NCI-H345 (cell line): ENCODE measurements at places on chromosomes 1 and 21.

GRCh38 chr1:910881-911721 is 12.6 kb upstream of the SAMD11 start:
- peak; percentile 35 for DNase-seq

- DNase-seq: no peak
These were observed 75.5 kb upstream of the GPR88 start for GRCh38 chr1:100462326-100463025.

DNA sequence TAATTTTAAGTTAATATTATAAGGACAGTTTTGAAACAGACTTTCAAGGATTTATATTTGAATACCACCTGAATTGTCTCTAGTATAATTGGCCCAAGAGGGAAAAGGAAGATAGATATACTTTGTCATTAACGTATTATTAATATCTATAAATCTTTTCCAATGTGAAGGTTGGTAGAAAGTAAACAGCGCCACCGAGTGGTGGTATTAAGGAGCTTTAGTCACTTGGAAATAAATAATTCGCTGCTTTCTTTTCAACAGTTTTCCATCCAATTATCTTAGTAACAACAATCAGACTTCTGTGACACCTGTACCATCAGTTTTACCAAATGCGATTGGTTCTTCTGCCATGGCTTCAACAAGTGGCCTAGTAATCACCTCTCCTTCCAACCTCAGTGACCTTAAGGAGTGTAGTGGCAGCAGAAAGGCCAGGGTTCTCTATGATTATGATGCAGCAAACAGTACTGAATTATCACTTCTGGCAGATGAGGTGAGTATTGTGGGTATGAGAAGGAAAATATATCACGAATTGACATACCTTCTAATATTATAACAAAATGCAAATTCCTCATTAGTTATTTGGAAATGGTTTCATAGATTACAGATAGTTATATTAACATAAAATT is 37.7 kb downstream of the SH3GLB1 start:
- no peak for DNase-seq

DNA sequence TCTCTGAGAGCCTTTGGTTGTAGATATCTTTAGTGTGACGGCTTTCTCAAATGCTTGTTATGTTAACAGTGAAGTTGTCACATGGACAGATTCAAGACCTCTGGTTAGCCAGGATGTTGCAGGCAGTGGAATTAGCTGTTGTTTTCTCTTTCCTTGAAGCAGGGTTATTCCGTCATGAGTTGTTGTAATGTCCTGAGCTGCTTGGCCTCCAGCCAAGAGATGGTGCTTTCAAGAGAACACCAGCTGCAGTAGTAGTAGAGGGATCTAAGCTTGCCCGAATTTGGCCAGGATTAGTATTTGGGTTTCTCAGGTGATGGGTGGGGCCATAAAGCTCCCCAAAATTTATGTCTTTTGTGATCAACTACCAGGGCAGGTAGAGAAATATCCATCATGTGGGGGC is 13.4 kb downstream of the KCNE1 start:
- peak; percentile 79 for DNase-seq

- DNase-seq: no peak
These were observed 4.9 kb downstream of the LY9 start for GRCh38 chr1:160800645-160801408.

GRCh38 chr1:212700223-212700891 is 717 bp upstream of the BATF3 start:
- DNase-seq: no peak

GRCh38 chr1:74341702-74342339 is 106.6 kb downstream of the TNNI3K start:
- DNase-seq: no peak

DNA sequence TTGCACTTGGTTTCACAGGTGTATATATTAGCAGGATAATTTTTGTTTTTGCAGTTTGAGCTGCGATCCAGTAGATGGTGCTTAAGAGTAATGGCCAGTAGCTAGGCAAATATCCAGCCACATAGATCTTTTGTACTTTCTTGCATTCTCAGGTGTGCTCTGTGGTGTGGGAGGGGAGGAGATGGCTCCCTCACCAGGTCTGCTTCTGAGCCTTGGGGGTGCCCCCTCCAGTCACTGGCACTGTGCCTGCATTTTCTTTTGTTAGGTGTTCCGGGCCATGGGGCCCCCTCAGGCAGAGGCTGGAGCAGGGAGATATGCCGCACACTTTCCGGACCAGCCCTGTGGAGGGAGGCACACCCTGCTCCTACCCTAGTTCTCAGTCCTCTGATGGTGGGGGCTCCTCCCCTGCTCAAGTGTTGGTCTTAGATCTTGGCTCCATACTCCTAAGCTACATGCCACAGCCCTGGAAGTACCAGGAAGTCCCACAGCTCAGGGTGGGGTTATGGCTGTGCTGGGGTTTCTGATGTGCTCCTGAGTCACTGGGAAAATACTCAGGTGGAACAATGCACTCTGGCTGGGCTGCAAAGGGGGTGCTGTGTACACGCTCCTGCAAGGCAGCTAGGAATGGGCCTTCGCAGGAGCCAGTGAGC is 197.6 kb upstream of the DMRTA2 start:
- DNase-seq: peak; percentile 66

GRCh38 chr1:227561241-227561907 is 2.0 kb upstream of the ZNF678 start:
- DNase-seq: no peak

- no peak for DNase-seq
These were observed 13.7 kb downstream of the ZBTB7B start for GRCh38 chr1:155016231-155016831.

- DNase-seq: no peak
These were observed 276.5 kb downstream of the DNM3 start for GRCh38 chr1:172117800-172118199.

- no peak for DNase-seq
These were observed 35.2 kb downstream of the SPEN start for GRCh38 chr1:15882665-15883064.

GRCh38 chr1:231628207-231628876 is 1.8 kb downstream of the DISC1 start:
- DNase-seq: peak; percentile 76

- DNase-seq: no peak
These were observed 57.4 kb downstream of the COL6A1 start for GRCh38 chr21:46038871-46039397.

DNA sequence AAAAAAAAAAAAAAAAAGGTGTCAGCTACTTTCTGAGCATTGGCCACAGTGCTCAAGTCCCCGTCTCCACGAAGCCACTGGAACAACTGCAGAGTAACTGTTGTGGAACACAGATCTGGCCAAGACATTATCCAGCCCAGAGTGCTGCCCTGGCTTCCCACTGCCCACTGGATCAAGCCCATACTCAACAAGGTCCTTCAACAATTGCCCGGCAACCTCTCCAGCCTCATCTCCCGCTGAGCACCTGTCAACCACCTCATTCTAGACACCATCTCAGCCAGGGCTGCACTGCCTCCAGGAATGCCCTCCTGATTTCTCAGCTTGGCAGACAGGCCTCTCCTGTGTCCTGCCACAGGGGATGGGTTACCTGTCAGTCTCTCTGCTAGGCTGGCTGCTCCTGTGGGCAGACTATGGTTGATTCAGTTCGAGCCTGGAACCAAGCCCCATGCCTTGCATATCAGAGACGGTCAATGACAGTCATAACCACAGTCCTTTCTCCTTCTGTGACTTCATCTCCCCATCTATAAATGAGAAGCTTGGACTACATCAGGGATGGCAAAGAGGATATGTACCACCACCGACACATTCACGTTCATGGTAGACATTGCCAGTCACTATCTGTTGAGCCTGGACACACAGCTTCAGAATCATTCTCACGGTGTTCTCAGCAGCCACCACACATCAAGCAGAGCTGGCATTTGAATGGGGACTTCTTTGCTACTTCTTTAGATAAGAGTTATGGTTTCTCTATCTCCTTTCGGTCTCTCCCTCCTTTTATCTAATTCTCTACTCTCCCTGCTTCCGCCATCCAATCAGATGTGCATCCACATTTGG is 76.9 kb downstream of the MRPL37 start:
- DNase-seq: no peak

- DNase-seq: no peak
These were observed 272.2 kb upstream of the B3GALT2 start for GRCh38 chr1:193458628-193459027.

GRCh38 chr1:211013346-211014240 is 120.4 kb downstream of the KCNH1 start:
- no peak for DNase-seq

DNA sequence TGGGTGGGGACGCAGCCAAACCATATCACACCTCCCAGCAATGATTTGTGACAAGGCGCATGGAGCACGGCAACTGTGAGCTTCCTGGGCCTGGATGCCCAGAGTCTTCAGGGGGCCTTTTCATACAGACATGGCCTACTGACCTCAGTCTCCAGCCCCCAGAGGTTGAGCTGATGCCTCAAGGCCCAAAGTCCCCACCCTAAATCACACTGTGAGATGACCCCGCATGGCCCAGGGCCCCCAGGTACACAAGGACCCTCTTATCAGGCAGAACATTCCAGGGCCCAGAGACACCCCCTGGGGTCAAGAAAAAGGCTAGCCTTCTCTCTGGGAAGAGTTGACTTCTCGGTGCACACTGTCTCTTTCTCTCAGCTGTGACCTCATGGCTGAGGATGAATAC is 179.7 kb upstream of the C1orf174 start:
- DNase-seq: no peak

GRCh38 chr1:57089855-57090254 is 124.0 kb upstream of the C8B start:
- no peak for DNase-seq

DNA sequence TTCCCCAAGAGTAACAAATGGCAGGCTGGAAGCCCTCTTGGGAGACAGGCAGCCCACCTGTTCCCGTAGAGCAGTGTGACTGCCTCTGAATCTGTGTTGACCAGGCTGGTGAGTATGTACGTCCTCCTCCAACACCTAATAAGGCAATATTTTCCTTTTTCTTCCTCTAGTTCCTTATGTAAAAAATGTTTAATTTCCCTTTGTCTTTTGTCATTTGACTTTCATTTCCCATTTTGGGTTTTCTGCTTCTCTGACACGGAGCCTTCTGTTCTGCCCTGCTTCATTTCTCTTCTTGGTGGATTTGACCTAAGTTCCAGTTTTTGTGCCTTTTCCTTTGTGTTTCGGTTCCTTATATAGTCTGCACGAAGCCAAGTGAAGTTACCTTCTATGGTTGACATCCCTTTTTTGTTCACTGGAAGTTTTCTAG is 65.8 kb upstream of the ATF3 start:
- no peak for DNase-seq
